ENCODE measurements at places on chromosomes 11 and 22.

- DNase-seq: no peak
These were observed 104.0 kb downstream of the CACNA1I start for GRCh38 chr22:39674536-39674935.

DNA sequence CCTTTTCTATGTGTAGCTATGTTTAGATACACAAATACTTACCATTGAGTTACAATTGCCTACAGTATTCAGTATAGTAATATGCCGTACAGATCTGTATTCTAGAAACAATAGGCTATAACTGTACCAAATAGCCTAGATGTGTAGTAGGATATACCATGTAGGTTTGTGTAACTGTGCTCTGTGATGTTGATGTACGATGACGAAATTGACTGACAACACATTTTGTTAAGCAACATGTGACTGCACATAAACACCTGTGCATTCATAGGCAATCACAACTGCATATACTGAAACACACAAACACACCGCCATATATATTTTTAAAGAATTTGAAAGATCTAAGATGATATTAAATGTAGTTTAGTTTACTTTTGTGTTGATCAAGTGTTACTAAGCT lies 60.4 kb downstream of the TEAD1 start:
- no peak for DNase-seq

GRCh38 chr11:122714004-122714403 lies 58.5 kb downstream of the UBASH3B start:
- no peak for DNase-seq

DNA sequence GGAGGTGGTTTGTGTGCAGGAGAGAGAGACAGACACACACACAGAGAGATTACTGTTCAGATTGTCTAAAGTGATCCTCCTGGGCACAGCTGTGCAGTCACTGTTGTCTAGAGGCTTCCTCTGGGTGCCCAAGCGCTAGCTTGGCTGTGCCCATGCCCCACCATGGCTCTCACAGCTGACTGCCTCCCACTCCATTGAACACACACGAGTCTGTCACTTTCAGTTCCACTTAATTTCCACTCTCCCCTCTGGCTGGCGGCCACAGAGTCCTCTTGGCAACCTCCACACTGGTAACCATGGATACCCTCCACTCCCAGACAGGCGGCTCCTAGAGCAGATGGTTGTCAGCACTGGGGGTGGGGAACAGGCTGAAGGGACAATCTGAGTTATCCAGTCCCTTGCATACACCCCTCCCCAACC lies 29.1 kb downstream of the MAP6 start:
- peak; percentile 53 for DNase-seq

DNA sequence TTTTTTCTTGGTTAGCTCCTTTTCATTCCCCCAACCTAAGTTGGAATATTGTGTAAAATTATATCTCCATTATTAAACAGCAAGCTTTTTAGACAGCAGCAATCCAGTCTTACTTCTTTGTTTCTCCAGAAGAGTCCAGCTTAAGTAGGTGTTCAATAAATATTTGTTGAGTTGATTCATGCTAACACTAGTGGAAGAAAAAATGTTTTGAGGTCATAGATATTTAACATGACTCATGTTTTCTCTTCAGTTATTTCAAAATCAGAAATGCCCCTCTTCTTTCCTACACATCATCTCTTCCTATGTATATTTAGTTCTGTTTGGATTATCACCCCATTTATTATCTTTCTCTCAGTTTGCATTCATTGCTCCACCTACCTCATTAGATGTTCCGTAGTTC lies 20.3 kb downstream of the CCDC83 start:
- no peak for DNase-seq

GRCh38 chr11:27902981-27903624 lies 202.8 kb upstream of the BDNF start:
- DNase-seq: no peak

- DNase-seq: no peak
These were observed 5.7 kb downstream of the TSKU start for GRCh38 chr11:76788661-76789442.

DNA sequence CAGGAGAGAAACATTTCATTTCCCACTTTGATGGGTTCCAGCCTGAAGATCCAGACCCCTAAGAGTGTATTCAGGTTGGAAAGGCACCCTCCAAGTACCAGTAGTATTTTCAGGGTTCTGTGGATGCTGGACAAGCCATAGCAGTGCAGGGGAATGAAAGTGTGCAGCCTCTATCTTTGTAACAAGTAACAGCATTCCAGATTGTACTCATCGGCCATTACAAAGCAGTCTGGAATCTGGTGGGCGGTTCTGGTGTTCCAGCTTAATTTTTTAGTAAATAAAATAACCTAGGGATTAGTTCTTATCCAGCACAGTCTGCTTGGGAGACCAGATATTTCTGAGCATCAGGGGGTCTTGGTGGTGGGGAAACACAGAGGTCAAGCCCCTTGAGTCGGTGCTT lies 22.6 kb downstream of the APLNR start:
- no peak for DNase-seq

DNA sequence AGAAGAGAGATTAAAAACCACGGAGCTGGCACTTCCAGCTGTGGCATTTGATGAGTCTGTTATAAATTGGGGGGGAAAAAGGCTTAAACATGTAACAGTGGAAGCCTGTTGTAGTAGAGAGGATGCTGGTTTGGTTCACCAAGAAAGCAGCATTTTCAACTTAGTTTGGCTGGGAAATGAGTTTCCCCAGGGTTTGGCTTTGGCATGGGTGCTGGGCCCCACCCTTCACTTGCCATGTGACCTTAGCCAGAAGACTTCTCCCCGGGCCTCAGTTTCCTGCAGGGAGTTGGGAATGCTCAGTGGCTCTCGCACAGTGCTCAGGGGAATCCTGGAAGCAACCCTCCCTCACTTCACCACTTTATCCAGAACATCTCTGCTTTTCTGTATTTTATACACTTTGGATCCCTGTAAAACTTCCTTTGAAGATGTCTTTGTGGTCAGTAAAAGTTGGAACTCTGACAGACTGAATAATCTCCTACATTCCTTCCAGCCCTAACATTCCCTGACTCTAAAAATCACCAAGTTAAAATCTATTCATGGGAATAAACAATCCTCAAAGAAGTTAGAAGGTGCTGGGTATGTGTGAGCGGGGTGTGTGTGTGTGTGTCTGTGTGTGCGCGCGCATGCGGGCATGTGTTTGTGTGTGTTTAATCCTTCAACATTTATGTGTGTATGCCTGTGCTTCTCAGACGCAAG lies 166.0 kb downstream of the TENM4 start:
- no peak for DNase-seq

Measured in hematopoietic multipotent progenitor cell treated with erythropoietin and hydrocortisone succinate and interleukin-3 and kit ligand, for 15 days (in vitro differentiated cells).